Hepatic stellate cell (primary cell): ENCODE measurements at places on chromosomes 7 and 10.

GRCh38 chr10:89981891-89982290 is 280.5 kb downstream of the KIF20B start:
- DNase-seq = no peak

DNA sequence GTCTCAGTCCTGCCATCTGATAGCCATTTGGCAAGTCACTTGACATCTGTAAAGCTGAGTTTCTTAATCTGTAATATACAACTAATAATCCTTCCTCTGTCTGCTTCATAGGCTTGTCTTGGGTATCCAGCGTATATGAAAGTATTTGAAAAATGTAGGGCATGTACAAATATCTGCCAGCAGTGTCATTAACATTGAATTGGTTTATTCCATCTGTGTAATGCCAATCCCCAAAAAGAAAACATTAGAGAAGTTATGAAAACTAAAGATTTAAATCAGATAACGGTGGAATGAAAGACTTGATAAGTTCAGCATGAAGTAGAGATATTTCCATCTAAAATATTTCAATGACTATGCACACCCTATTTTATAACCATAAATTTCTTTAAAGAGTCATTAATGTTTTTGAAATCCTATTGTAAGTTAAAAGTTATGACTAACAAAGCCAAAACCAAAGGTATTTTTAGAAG is 9.8 kb upstream of the RTKN2 start:
- peak; percentile 29 for DNase-seq

GRCh38 chr7:46003896-46004875 is 83.1 kb upstream of the IGFBP3 start:
- DNase-seq = peak; percentile 38

DNA sequence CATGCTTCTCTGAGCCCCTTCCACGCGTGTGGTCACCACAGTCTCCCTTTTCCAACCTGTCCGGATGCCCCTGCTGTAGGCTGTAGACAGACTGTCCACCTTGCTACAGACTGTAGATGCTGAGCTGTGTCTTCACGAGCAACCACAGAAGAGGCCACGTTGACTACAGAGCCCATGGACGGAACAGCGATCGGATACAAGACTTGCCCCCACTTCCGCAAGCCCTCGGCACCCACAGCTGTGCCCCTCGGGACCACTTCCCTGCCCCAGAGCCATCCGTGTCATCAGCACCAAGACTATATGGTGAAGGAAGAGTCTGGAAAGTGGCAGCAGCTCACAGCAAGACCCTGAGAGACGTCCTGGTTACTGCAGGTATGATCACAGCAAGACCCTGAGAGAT is 491.4 kb downstream of the DNAJB6 start:
- no peak for DNase-seq

DNA sequence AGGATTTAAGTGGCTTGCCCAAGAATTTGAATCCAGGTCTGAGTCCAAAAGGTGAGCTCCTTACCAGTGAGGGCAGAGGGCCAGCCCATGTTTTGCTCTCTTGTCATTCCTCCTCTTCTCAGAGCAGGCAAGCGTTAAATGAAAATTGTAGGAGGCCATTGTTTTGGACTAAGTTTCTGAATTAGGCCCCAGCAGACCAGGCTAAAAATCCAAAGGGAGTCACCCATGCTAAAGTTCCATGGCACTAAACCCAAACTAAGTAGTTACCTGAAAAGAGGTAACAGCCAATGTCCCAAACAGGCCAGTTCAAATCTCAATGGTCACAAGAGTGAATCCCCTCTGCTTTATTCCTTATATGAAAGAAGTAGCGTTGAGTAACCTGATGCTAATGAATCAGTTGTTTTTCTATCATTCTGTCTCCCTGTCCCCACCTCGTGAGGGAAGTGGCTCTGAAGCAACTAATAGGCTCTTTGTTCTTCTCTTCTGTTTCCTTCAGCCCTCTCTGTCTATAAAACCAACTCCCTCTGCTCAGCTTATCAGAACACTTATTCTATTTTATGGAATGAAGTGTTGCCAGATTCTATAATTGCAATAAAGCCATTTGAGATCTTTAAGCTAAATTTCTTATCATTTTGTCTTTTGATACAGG is 17.5 kb upstream of the CDH23 start:
- DNase-seq = no peak

- no peak for DNase-seq
These were observed 106.1 kb downstream of the MAD1L1 start for GRCh38 chr7:2126621-2127020.

DNA sequence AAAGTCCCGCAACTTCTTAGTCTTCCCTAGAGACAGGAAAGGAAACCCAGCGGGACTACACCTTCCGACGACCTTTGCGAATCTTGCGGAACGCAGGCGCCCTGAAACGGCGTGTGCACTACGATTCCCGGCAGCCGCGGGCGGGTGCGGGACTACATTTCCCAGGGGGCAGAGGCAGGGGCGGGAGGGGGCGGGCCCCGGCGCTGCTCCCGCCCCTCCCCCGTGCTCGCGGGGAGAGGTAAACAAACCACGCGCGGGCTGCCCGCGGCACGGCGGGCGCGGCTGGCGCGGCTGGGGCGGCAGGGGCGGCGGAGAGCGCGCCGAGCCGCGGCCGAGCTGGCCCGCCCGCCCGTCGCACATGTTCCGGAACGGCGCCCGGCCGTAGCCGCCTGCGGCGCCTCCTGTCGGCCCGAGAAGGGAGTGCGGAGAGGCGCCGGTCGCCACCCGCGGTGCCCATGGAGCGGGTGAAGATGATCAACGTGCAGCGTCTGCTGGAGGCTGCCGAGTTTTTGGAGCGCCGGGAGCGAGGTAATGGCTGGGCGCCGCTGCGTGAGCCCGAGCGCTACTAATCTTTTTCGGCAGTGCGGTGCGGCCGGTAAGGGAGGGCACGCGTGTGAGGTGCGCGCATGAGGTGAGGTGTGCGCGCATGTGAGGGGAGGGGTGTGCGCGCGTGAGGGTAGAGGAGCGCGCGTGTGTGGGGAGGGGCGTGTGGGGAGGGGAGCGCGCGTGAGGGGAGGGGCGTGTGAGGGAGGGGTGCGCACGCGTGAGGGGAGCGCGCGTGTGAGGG is 18.5 kb downstream of the MXI1 start:
- DNase-seq = peak; percentile 82

- no peak for DNase-seq
These were observed 321.8 kb upstream of the NFE2L3 start for GRCh38 chr7:25830215-25830614.

GRCh38 chr7:101243646-101244374 is 1.1 kb downstream of the FIS1 start:
- DNase-seq = no peak

GRCh38 chr10:131954356-131954965 is 27.3 kb downstream of the BNIP3 start:
- no peak for DNase-seq

- peak; percentile 23 for DNase-seq
These were observed 305.3 kb downstream of the PRPF18 start for GRCh38 chr10:13892001-13892491.

GRCh38 chr10:80537736-80538480 is at the start of gene SH2D4B:
SH2D4B (plus strand) TSS chr10:80537902; CDS start chr10:80538332, 430 bp downstream.
- DNase-seq = no peak
